ENCODE measurements at places on chromosomes 5 and 9.
A peak's percentile ranks its signal among the peaks of the same experiment; 100 is the strongest.

DNA sequence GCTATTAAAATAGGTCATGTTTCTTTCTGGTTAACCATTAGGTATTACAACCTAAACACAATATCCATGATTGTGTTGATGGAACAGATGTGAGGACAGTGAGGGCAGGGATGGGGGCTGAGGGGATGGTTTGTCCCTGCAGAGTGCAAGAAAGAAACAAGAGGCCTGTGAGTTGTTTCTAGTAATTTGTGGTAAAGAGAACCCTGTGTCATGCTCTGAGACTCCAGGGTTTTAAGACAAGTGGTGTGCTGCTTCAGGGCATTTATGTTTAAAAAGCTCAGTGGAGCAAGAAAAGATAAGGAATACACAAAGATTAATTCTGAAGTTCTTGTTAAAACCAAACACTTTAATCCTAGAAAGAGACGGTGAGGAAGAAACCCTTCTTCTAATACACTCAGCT lies 656.5 kb downstream of the TLE1 start:
- no peak for DNase-seq

GRCh38 chr5:82163452-82164175 lies 114.5 kb downstream of the RPS23 start:
- DNase-seq, result no peak

DNA sequence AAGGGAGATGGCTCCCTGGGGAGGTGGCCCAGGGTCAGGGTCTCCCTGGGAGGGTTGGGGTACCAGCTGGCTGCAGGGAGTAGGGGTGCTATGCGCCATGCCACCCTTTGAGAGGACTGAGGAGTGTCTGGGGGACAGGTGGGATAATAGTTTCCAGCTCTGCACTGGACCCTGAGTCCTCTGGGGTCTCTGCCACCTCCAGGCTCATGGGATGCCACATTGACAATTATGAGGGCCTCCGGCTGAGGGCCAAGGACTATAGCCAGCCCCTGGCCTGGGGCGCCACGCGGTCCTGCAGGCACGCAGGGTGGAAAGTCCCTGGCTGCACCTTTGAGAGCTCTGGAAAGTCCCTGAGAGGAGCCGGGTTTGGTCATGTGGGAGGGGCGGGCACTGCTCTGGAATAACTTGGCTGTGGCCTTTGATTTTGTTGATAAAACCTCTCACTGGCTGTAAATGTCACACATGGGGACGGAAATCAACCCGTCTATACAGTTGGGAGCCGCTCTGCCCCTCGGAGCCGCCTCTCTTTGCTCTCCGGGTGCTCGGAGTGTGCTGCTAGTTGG lies 16.0 kb downstream of the TRAF2 start:
- DNase-seq, result peak; percentile 79

DNA sequence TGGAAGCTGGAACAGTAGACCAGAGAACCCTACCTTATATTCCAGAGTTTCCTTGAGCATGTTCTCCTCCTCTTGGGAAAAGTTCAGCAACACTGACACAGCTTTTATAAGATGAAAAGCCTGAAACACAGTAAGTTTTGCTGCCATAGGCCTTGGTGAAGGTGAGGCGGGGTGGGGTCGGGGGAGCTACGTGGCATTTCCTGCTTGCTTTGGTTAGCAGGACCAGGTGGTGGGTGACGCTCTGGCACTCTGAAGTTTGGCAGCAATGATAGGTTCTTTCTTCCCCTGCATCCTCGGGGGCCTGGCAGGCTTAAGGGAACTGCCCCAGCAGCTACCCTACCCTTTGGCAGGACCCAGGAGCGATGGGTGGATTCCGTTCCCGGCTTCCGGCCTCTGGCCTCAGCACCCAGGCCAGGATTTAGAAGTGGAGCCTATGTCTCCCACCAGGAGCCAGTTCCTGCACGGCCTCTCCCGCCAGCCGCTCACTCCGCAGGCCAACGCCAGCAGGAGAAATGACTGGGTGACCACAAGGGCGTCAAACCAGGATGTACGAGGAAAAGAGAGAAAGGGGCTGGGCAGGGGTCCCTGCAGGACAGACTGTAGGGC lies 19.3 kb downstream of the ARPC5L start:
- DNase-seq, result no peak

GRCh38 chr5:174532455-174533453 lies 191.6 kb upstream of the MSX2 start:
- DNase-seq, result peak; percentile 82

GRCh38 chr5:67222243-67223025 lies 25.8 kb upstream of the CD180 start:
- DNase-seq, result no peak

DNA sequence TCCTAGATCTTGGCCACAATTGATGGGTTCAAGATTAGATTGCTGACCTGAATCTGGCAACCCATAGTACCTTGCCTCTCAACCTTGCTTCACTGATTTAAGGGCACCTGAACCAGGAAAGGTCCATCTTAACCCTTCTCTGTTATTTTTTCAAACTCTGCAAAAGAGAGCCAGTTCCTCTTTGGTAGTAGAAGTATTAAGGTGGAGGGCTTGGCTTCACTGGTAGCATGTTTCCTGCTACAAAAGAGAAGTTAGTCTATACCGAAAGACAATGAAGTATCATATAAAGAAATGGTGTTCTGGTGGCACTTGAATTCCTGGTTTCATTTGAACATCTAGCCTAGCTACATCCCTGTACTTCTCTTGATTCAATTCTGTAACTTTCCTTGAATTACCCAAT lies 8.5 kb downstream of the ALG2 start:
- DNase-seq, result no peak

GRCh38 chr5:10913841-10914240 lies 152.8 kb upstream of the DAP start:
- no peak for DNase-seq

Measured in H7 (cell line).